Fibroblast of skin of right quadriceps (primary cell): ENCODE measurements at places on chromosomes 2 and 18.

- no peak for DNase-seq
Measured at GRCh38 chr2:101302016-101302415, 6.5 kb downstream of the RNF149 start.

GRCh38 chr2:211454679-211455078 lies 898.3 kb downstream of the CPS1 start:
- no peak for DNase-seq

GRCh38 chr2:117631152-117631945 lies 183.1 kb upstream of the DDX18 start:
- DNase-seq = no peak

DNA sequence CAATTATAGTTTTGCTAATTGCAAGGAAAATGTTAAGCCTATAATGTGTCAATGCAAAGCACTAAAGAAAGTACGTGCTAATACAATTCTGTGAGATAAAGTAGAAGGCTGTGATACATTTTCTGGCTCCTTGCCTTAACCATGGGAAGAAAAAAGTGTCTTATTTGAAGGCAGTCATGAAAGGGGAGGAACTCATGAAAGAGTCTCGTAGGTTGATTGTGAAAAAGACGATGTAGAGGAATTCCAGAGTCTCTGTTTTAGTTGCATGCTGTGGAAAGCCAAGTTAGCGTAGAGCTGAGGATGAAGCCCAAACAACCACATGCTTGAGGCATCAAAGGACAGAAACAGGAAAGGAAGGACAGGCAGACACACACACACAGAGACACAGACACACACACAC lies 214.1 kb downstream of the MEIS1 start:
- DNase-seq = no peak

DNA sequence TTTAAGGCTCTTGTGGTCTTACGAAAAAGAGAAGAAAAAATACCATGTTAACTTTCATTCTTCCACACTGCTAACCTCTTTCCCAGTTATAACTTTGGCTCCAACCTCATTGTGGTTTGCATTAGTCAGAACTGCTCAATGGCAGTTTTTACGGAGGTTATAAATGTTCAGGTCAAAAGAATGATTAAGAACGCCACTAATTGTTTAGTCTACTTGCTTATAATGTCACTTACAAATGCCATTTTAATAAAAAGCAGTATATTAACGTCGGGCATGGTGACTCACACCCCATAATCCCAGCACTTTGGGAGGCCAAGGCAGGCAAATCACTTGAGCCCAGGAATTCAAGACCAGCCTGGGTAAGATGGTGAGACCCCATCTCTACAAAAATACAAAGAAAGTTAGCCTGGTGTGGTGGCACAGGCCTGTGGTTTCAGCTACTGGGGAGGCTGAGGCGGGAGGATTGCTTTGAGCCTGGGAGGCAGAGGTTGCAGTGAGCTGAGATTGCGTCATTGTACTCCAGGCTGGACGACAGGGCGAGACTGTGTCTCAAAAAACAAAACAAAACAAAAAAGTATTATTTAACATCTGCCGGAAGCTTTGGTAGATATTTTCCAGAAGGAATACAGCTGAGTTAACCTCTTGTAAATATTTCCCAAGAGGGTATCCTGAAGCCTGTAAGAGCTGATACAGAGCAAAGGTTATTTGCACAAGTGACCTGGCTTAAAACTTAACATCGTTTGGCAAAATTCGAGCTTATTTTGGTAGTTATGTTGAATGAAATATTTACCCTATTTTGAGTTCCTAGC lies 5.1 kb downstream of the AGPS start:
- DNase-seq = peak; percentile 97

- DNase-seq = peak; percentile 51
Measured at GRCh38 chr18:48979944-48980890, 29.5 kb upstream of the SMAD7 start.

- DNase-seq = no peak
Measured at GRCh38 chr18:2641638-2642037, 13.9 kb upstream of the SMCHD1 start.

GRCh38 chr2:179952658-179953057 lies 54.4 kb downstream of the CWC22 start:
- no peak for DNase-seq

- no peak for DNase-seq
Measured at GRCh38 chr2:196510246-196510645, 129.3 kb upstream of the CCDC150 start.

GRCh38 chr18:27017901-27018500 lies 152.5 kb upstream of the AQP4 start:
- no peak for DNase-seq

DNA sequence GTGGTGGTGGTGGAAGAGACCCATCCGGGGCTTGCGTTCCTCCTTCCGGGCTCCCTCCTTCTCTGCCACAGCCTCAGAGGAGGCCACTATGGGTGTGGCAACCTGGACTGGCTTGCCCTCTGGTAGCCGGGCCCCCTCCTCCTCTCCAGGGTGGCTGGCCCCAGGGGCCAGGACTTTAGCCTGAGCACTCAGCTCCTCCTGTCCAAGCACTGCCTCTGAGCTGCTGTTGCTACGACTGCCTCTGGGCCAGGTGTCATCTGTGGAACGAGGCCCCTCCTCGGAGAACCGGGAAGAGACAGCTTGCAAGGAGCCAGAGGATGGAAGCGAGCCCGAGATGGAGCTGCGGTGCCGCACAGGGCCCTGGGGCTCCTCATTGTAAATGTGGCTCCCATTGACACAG lies 16.7 kb upstream of the SFXN5 start:
- DNase-seq = no peak

DNA sequence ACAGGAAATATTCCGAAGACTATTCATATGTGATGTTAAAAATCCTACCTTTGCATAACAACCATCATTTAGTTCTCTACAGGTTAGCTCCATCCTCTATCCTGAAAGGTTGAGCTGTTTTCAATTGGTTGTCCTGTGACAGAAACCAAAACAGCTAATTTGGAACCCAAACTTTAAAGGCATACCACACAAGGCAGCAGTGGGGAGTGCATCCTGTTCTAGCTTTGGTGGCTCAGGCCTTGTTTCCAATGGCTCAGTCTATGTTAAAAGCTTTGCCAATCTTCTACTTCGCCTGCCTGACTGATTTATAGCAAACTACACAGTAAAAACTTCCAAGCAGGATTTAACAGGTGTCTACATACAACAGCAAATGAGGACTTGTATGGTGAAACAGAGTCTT lies 3.2 kb downstream of the CD226 start:
- DNase-seq = no peak

DNA sequence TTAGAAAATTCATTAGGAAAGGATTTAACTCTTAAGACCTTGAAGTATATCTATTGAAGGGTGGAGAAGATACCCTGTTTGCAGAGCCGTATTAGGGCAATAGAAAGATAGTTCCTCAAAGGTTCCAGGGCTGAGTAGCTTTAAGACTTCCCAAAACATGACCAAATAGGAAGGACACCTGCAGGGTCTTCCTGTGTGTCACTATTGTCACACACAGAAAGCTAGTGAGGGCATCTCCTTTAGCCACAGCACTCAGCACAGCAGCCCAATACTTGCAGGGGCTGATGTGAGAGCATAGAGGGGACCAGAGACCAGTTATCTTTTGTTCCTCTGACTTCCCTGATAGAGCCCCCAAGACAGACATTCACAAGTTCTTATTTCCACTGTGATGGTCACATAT lies 93.7 kb downstream of the PAX3 start:
- DNase-seq = no peak

- DNase-seq = no peak
Measured at GRCh38 chr18:11081009-11081532, 68.3 kb downstream of the PIEZO2 start.

DNA sequence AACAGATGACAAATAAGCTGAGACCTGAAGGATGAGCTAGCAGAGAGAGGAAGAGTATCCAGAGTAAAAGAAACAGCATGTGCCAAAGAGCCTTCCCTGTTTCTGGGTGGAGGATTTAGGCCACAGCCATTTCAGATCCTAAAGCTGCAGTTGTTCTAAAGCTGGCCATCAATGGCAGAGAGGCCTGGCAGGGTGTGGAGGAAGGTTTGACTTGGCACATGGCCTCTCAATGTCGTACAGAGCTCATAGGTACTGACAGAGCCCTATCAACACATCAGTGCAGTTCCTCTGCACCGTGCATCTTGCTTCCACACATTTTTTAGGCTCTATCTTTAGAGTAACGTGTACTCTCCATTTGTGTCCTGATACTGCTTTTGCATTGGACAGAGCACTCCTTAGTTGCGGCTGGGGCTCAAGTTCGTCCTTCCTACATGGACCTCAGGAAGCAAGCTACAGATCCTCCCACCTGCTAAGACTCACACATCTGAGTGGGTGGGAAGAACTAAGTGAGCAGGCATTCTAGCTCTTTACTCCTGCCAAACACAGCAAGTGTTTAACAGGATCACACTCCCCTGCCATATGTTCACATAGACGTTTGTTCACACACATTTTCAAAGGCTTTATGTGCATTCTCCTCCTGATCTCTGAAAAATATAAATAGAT lies 3.0 kb upstream of the CHMP3 start:
- no peak for DNase-seq

GRCh38 chr2:184849516-184849915 lies 251.2 kb downstream of the ZNF804A start:
- peak; percentile 41 for DNase-seq

- no peak for DNase-seq
Measured at GRCh38 chr18:61950371-61950770, 57.6 kb upstream of the RNF152 start.

GRCh38 chr2:175964195-175964594 lies 37.9 kb downstream of the LNPK start:
- DNase-seq = no peak

DNA sequence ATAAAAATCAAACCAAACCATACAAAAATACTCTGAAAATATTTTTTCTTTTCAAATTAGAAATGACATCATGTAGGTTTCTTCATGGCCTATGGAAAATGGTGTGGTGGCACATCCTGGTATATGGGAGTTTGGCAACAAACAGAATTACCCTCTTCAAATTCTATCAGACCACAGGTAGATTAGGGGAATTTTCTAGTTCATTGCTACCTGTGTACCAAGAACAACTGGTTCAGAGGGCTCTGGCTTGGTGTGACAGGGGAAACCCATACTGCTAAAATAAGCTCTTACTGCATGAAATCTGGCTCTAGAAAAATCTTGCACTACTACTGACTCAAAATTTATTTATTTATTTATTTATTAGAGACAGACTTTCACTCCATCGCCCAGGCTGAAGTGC lies 63.4 kb upstream of the PELI1 start:
- DNase-seq = no peak

- peak; percentile 52 for DNase-seq
Measured at GRCh38 chr2:160411167-160411566, 82.4 kb downstream of the RBMS1 start.

DNA sequence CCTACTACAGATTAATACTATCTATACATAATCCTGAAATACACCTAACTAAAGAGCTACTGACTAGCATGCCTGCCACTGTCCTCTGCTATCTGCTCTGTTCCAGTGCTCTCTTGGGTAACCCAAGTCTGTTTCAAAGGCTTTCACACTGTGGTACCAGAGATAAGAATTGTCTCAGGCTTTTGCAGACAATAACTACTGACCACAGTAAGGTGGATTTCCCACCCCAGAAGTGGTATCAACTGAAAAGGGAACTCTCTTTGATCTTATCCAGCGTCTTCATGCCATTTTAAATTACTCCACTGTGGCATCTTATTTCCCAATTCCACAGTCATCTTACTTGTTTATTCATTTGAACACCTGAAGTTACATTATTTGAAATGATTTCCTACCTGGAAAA lies 190.2 kb downstream of the IKZF2 start:
- DNase-seq = no peak

DNA sequence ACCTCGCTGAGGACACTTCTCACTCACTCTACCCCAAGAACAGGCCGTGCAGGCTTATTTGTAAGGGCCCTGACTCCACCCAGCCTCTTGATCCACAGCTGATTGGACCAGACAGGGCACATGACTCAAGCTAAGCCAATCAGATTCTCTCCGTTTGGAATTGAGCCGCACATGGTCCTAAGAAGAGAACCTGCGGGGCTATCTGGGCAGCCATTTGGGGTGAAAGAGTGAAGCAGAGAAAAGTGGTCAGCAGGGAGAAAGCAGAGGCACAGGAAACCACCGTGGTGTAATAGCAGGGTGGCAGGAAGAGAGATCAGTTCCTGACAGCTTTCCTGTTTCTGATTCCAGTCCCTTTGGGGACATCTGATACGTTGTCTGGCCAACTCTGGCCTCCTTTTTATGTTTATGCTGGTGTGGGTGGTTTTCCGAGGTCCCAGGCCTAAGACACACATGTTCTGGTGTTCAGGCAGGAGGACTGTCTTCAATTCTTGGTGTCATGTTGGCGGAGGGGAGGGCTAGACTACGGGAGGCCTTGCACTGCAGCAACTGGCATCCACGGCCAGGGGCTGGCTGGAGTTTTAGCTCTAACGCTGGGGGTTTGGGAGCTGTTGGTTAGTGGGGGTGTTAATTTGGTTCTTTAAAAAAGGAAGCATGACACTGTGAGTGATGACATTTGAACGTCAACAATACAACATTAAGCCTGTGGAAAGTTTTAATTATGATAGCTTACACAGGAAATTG lies 26.1 kb upstream of the SPTBN1 start:
- DNase-seq = no peak

DNA sequence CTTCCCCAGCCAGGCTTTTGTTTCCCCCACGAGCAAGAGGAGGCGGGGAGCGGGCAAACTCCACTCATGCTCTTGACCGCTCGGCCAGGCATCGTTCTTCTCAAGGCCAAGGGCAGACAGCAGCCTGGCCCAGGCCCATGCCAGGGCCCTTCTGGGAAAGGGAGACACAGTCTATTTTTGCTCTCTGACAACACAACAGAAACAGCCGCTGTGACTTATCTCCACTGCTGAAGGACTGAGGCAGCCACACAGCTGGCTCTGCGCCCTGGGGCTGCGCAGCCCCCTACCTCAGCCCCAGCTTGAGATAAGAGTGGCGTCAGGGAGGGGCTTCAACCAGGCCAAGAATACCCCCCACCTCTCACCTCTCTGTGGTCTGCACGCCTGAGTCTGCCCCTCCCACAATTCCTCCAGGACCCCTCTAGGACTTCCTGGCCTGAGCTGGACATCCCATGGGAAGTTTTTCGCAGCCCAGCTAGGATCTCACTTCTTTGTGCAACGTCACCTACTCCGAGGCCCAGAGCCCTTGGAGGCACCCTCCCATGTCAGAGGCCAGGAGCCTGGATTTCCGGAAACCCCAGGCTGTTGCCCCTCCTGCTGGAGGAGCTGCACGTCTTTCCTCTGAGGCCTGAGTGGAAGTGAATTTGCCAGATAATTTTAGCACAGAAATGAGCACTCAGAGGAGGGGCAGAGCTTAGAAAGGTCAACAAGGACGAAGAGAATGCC lies 118.9 kb upstream of the OTOS start:
- DNase-seq = no peak
